ENCODE measurements at places on chromosomes 5 and 9.

GRCh38 chr9:91775011-91775707 is 174.9 kb downstream of the ROR2 start:
- no peak for DNase-seq

DNA sequence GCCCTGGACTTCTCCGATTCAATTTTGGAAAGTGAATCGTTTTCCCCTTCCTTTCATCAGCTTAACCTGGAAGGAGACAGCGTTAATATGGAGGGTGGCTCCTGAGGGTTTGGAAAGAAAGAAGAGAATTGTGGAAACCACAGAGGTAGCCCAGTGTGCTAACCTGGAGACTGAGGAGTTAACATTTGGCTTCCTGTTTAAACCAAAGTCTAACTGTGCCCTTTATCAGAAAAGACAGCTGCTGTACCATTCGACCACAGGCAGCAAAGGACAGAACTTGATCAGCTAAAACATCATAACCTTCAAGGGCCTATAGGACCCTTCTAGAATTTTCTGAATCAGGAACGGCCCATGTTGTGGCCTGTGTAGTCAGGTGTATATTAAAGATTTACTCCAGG is 735 bp downstream of the IDNK start:
- no peak for DNase-seq

- no peak for DNase-seq
These were observed 33.1 kb downstream of the RANBP6 start for GRCh38 chr9:5982317-5982716.

DNA sequence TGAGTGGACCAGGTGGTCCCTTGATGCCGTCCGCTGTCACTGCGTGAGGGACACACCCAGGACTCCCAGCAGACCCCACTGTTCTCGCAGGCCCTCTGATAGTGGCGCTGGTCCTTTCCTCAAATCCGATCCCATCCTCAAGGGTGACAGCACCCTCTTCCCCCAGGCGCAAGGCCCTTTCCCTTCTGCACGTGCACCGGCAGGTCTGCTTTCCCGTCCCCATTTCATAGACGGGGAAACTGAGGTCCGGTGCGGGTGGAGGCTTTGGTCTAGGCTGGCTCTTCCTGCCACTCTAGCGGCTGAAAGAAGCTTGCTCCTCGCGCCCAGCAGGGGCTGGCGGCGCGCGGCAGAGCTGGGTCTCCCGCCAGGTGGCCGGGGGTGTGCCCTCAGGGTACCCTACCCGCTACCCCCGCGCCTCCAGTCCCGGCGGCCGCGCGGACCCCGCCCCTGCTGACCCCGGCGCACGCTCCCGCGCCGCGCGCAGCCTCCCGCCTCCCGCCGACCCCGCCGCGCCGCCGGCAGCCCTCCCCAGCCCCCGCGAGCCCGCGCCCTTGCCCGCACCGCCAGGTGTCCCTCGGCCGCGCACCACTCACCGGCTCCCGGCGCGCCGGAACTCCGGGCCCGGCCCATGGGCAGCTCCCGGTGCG is 453 bp downstream of the RASGEF1C start:
- no peak for DNase-seq

- DNase-seq = no peak
These were observed 20.0 kb downstream of the OGN start for GRCh38 chr9:92384375-92384774.

- DNase-seq = no peak
These were observed 63.1 kb downstream of the HSPA4 start for GRCh38 chr5:133114933-133115310.

DNA sequence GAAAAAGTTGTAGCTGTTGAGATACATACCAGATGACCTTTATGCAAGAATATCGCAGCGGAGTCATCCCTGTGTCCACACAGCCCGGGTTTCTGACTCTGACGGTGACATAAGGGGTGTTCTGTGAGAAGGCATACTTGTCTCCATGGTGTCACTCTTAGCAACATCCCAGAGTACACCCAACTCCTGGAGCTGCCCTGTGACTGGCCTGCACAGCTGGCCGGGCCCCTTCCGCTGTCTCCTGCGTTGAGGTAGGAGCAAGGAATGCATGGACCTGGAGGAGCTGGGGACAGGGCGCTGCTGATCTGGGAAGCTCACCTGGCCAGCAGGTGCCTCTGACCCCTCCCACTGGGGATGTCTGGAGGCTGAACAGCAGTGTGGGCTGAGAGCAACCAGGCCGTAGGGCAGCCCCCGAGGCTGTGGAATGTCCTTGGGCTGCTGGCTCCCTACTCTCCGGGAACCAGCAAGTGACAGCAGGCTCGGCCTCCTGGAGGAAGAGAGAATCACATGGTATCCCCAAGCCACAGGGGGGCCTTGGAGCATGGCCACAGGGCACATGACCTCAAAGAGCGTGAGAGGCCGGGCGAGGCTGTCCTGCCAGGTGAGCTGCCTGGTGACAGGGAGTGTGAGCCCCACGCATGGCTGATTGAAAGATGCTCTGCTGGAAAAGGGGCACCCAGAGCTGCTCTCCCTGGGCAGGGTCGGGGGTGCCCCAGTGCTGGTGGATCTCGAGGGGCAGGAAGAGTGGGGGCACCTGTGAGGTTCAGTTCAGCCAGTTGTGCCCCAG is 113.4 kb downstream of the MRPL36 start:
- no peak for DNase-seq

- no peak for DNase-seq
These were observed 83.8 kb downstream of the TLE4 start for GRCh38 chr9:79655551-79655950.

GRCh38 chr9:99778308-99778707 is 43.4 kb upstream of the NR4A3 start:
- no peak for DNase-seq

DNA sequence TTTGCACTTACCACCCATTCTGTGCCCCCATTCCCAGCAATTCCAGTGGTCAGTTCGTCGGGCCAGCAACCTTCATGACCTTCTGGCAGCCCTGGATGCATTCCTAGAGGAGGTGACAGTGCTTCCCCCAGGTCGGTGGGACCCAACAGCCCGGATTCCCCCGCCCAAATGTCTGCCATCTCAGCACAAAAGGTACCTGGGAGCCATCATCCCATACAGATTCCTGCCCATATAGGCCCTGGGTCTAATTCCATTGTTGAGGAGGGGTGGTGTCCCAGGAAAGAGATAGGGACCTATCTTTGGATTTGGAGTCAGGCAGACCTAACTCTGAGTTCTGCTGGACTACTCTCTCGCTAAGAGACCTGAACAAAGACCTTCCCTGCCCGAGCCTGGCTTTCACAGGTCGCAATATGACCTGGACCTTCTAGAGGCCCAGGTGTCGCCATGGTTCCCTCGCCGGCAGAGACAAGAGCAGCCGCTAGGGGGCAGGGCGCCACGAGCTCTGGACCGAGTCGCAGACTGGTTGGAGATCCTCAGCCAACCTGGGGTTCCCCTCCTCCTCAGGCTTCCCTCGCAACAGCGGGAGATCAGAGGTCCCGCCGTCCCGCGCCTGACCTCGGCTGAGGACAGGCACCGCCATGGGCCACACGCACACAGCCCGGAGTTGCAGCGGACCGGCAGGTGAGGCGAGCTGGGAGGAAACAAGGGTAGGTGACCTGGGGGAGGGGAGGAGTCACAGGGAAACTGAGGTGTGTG is 3.1 kb downstream of the SLC4A9 start:
- DNase-seq = peak; percentile 61

DNA sequence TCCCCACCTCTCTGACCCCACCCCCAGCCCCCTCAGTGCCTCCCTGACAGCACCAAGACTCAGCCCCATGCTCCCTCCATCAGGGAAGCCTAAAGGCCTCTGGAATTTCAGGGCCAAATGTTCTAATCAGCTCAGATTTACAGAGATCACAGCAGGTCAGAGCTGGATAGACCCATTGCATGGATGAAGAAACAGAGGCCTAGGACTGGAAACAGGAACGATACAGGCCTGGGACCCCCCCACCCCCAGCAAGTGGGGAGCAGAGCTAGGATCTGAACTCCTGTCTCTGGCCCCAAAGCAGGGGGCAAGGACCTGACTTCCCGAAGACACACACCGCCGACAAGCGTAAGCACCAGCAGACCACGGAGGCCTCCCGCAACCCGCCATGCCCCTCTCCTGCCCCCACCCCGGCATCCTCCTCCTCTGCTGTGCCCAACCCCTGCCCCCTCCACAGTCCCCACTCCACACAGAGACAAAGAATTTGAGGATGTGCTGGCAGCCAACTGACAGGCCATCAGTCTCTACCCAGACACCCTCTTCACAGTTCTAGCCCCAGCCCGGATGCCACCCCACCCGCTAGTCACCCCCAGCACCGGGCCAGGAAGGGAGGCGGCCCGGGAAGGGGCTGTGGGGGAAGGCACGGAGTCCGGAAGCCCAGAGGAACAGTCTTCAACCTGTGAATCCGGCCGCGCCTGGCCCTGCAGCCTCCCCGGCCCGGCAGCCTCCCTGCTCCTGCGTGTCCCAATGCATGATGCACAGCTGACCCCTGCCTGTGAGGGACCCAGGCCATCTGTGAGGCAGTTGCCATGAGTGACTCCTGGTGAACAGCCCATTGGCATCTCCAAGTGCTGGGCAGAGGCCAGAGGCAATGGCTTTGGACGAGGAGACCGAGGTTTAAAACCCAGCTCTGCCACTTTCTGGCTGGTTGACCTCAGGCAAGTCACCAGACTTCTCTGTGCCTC is 31.3 kb downstream of the NDUFA8 start:
- DNase-seq = no peak

- DNase-seq = no peak
These were observed 223.0 kb downstream of the AUH start for GRCh38 chr9:91138760-91139159.

DNA sequence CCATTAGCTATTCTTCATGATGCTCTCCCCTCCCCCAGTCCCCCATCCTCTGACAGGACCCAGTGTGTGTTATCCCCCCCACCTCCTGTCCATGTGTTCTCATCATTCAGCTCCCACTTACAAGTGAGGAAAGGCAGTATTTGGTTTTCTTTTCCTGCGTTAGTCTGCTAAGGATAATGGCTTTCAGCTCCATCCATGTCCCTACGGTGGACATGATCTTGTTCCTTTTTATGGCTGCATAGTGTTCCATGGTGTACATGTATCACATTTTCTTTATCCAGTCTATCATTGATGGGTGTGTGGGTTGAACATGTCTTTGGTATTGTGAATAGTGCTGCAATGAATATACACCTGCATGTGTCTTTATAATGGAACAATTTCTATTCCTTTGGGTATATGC is 101.3 kb upstream of the ICE1 start:
- no peak for DNase-seq

DNA sequence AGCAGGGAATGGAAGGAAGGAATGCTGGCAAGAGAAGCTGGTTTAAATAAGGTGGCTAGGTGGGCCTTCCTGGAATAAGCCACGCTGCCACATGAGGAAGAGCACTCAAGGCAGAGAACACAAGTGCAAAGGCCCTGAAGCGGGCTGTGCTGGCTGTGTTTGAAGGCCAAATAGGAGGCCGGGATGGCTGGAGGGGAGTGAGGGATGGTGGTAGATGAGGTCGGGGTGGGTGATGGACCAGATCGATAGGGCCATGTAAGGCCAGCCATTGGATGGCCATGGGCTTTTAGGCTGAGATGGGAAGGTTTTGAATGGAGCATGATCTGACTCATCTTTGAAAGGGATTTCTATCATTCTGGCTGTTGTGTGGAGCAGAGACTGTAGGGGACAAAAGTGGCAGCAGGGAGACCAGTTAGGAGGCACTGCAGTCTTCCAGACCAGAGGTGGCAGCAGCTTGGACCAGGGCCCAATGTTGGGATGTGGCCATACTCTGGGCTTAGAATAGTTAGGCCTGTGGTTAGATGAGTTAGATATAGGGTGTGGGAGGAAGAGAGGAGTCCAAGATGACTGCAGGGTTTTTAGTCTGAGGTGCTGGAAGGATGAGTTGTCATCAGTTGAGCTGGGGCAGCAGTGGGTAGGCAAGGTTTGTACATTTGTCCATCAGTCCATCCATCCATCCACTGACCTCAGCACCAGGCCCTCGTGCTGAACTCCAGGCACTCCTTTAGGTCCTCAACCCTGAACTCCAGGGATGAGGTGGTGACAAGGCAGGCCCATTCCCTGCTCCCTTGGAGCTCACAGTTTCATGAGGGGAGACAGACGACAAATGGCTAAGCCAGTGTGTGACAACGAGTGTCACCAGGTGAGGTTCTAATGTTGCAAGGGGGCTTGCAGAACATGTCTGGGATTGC is 30.3 kb downstream of the NDST1 start:
- DNase-seq = no peak

DNA sequence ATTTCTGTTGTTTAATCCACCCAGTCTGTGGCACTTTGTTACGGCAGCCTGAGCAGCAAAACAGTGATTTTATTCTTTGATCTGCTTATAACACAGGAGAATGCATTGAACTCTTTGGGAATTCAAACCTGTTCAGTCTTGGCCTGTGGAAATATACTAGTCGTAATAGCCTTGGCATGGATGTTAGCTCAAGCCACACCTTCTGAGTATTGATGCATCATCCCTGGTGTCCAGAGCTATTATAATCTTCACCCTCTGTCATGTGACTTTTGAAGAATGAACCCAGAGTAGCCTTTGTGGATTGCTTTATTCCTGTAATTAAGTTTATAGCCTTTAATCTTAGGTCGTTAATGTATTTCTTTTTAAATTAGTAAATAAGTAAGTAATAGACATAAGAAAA is 50.8 kb upstream of the TEX48 start:
- no peak for DNase-seq

DNA sequence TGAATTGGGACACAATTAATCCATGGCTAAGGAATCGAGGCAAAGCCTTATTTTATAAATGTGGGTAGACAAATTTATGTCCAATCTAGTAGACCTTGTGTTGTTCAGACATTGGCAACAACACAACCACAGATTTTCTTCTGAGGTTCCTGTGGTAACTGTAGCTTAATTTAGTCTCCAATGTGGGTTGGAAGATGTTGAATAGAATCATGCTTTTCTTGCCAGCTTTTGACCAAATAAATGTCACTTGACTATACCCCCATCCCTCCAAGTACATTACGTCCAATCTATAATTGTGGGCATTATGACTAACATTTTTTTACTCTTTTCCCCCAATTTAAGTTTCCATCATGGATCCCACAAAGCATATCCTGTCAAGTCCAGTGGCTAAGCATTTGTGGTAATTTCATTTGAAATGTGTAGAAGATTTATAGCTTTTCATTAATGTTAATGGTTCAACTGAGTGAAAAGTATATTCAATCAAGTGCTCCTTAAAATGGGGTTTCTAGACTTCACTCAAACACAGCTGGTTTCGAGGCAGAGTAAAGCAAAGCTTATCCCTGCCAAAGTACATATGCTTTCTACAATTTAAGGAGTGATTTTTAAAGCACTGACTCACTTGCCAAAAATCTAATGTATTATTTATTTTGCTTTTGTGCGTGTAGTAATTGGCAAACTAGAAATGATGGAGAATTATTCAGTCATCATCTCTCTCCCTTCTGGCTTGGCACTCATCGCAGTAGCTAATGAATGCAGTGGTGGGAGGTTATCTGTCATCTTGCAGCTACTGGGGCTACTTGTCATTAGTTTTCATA is 141.8 kb downstream of the FAM174A start:
- DNase-seq = no peak

- no peak for DNase-seq
These were observed at the start of gene PCDH12 for GRCh38 chr5:141958113-141958512. Gene PCDH12, minus strand, starts transcription at chr5:141958202. Its CDS starts 351 bp downstream, at chr5:141957851.

GRCh38 chr5:124056326-124056990 is 544.5 kb downstream of the CSNK1G3 start:
- DNase-seq = no peak
